Hematopoietic multipotent progenitor cell (in vitro differentiated cells): ENCODE measurements at places on chromosomes 6 and 20.

GRCh38 chr6:132898376-132898775 is 84.0 kb downstream of the RPS12 start:
- no peak for DNase-seq

DNA sequence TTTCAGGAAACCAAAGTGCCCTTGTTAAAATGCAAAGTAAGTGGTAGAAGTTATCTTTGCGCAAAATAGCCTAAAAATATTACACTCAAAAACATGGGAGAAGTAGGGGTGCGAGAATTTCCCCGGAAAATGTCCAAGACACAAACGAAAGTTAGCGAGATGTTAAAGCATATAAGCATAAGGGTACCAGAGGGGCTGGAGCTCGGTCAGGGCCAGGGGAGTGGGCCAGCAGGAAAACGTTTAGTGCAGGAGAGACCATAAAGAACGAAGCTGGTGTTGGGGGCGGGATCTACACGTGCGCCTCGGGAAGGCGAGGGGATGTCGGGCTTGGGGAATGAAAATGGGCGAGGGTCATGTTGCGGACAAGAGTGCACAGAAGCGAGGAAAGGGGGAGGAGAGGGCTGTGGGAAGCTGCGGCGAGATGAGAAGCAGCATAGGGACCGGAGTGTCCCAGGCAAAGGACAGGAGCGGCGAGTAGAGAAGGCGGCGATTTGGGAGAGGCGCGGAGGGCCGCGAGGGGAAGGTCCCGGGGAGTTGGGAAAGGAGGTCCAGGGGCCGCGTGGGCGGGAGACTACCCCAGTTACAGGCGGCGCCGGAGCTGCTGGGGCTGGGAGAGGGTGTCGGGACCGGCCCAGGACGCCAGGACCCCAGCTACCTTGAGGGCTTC is 600 bp downstream of the XPO5 start:
- no peak for DNase-seq

GRCh38 chr6:516213-516612 is 124.7 kb downstream of the IRF4 start:
- DNase-seq = no peak

DNA sequence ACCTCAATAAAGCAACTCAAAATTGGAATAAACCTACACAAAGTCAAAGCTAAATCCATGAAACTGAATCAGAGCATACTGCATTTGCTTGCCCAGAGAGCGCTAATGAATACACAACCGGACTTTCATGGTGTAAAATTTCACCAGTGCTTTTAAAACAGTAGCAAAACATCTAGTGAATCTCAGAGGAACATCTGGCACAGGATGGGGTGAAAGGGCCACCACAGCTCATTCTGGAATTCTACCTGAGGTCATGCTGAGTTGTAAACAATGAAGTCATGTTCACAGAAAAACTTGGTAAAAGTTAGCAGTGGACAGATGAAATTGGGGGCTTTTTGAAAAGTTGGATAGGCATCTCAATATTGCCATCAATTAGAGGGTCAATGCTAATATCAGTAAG is 125.6 kb upstream of the STXBP5 start:
- no peak for DNase-seq

DNA sequence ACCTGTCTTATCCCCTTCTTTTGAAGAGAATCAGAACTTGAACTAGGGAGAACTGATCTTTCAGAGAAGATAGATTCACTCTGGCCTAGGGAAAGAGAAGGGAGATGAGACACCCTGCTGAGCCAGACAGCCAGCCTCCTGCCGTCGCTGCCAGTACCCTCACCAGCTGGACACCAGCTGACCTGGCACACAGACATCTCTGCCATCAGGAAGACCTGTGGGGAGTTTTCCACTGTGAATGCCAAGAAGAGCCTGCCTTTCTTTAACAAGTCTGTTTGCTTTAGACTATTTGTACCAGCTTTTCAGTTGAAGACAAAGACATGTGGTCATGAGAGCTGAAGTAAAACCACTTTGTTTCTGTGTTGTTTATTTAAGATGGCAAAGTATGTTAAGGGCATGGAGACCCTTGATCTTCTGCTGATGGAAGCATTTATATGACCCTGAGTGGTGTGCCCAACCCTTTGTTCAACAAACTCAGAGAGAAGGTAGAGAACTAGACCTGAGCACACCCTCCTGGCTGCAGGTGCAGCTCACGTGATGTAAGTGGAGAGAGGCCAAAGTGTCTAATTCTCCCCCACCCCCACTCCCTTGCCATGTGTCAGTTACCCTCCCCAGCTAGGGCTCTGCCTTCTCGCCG is 82.3 kb upstream of the SLC24A3 start:
- no peak for DNase-seq

- DNase-seq = peak; percentile 75
Observed at GRCh38 chr20:4519534-4519933, 202.2 kb upstream of the PRND start.

- no peak for DNase-seq
Observed at GRCh38 chr20:25532971-25533391, 52.4 kb downstream of the NINL start.
